ENCODE measurements at places on chromosomes 6 and 20. TPM values are rescaled to one million over a fixed set of nuclear protein-coding genes. Genes with fewer than 3 reads are reported as not detected.
A peak's percentile ranks its signal among the peaks of the same experiment; 100 is the strongest.

Gene TULP1
- not detected for total RNA-seq

GRCh38 chr6:22970004-22970403 is 400.6 kb downstream of the HDGFL1 start:
- H3K4me3 ChIP-seq: no peak overlapping the region
- no peak overlapping the region for H3K27ac ChIP-seq
- H3K27me3 ChIP-seq: no peaks in the 10 kb centered on the region
- no peak for DNase-seq
- no peaks in the 10 kb centered on the region for H3K36me3 ChIP-seq

Gene ZC2HC1B
- total RNA-seq: not detected

Gene TMC2
- not detected for total RNA-seq

DNA sequence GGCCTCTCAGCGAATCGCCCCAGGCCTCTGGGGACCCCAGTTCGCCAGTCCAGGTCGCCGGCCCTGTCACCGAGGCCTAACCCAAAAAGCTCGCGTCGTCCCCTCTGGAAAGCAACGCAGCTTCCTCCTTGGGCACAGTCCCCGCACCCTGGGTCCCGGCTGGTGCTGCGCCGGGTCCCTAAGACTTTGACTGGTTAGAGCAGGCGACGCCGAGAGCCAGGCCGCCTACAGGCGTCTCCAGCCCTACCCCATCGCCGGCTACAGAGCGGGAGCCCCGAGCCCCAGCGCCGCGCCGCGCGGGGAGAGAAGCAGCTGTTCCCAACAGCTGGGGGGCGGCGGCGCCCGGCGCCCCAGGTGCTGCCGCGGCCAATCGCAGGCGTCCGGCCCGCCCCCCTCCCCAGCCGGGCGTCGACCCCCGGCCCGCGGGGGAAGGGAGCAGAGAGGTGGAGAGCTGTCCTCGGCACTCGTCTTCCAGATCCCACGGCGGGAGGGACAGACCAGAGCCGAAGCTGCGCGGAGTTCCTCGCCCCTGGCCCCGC is 540 bp upstream of the RBM24 start:
- DNase-seq: no peak
- no peaks in the 10 kb centered on the region for H3K27me3 ChIP-seq
- peaks cover 16% of the 10 kb centered on the region for H3K4me1 ChIP-seq
- H3K27ac ChIP-seq: no peak overlapping the region

- H3K27ac ChIP-seq: no peak overlapping the region
- H3K27me3 ChIP-seq: no peaks in the 10 kb centered on the region
- no peaks in the 10 kb centered on the region for H3K4me1 ChIP-seq
Measured at GRCh38 chr6:28633445-28634215, 107.9 kb downstream of the GPX5 start.

Gene GPLD1
- total RNA-seq: 0.16 TPM

DNA sequence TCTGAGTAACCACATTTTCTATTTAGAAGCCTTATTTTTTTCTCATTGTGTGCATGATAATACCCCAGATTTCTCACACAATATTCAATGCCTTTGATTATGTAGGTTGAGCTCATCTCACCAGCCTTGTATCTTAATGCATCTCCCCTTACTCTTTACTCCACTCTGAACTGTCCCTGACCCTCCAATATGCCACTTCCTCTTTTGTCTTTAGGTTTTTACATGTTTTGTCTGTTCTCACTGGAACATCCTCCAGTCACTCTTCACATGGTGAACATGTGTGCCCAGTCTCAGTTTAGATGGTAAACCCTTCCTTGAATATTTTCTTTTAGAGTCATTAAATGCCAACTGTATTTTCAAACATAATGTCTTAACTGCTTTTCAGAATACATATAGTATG is 392.9 kb upstream of the IMPG1 start:
- H3K27me3 ChIP-seq: no peaks in the 10 kb centered on the region
- no peak for DNase-seq
- no peak overlapping the region for H3K27ac ChIP-seq

DNA sequence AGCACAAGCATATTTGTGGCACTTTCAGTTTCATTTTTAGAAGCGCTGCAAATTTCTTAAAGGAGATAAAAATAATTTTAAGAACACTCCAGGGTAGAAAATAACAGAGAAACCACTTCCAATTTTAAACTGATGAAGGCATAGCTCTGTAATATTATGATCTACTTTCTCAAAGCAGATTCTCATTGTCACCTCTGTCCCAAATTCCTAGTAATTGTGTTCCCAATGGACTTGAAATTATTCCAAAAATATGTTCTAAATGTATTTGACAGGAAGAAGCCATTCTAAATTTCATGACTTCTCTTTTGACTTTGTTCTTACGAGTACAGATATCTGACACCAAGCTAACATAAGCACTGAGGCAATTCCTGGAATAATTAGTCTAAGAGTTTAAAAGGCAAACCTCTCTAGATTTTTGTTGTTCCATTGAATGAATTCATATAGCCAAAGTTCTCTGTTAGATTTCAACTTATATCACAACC is 140.2 kb upstream of the CARMIL1 start:
- H3K4me3 ChIP-seq: peak overlapping the region; percentile 79
- H3K4me1 ChIP-seq: peaks cover 26% of the 10 kb centered on the region
- peak; percentile 13 for DNase-seq

DNA sequence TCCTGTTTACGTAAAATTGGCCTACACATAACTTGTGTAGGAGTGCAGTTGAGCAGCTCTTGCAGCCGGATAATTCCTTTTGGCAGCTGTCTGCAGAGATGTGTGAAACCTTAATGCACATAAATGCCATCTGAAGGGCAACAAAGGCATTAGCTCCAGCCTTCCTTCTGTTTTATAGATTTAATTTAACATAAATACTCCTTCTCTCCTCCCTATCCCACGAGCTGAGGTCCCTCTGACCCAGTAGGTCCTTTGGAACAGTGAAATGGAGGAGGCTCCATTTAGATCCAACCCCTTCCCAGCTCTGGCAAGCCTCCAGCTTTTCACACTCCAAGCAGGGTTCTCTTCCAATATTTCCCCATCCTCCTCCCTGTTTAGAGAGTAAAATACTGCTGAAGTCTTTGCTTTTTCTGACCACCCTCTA is 6.5 kb downstream of the PLEKHG1 start:
- H3K27me3 ChIP-seq: no peaks in the 10 kb centered on the region
- no peak overlapping the region for H3K27ac ChIP-seq
- no peaks in the 10 kb centered on the region for H3K4me1 ChIP-seq
- DNase-seq: no peak

GRCh38 chr6:120735641-120736040 is 598.6 kb downstream of the TBC1D32 start:
- DNase-seq: no peak
- H3K36me3 ChIP-seq: no peaks in the 10 kb centered on the region
- peaks cover 10% of the 10 kb centered on the region for H3K4me1 ChIP-seq
- no peak overlapping the region for H3K27ac ChIP-seq
- no peak overlapping the region for H3K4me3 ChIP-seq

Gene BTBD9
- 15.6 TPM for total RNA-seq

DNA sequence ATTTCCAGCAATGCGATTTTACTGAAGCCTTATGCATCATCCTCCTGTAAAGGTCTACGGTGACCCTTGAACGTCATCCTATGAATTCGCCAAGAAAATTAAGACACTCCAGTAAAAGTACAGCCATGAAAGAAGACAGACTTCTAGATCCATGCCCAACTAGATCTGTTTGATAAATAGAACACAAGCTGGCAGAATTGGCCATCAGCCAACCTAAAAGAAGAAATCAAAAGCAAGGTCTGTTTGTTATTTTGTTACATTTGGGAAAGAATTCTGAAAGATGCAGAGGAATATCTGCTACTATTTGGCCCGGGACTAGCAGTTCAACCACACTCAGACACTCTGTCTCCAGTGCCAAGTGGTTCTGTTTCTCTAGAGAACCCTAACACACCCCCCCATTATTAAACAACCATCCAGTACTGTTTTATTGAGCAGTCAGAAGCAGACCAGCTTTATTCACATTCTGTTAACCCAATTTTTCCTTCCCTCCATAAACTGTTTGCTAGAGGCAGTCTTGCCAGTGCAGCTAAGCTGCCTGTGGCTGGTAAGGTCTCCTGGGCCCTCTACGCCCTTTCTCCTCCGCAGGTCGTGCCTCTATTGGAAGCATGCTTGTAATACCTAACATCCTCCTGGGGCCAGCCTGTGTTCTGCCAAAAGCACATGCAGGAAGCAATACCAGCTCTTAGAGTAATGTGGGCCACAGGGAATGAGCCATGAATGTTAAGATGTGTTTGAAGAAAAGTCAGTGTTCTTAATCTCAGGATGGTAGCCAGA is 30.7 kb downstream of the LY86 start:
- DNase-seq: no peak
- H3K4me3 ChIP-seq: no peak overlapping the region
- H3K27ac ChIP-seq: no peak overlapping the region
- H3K36me3 ChIP-seq: no peaks in the 10 kb centered on the region
- H3K27me3 ChIP-seq: peaks cover 17% of the 10 kb centered on the region

Gene DNMT3B
- total RNA-seq: 2.0 TPM

DNA sequence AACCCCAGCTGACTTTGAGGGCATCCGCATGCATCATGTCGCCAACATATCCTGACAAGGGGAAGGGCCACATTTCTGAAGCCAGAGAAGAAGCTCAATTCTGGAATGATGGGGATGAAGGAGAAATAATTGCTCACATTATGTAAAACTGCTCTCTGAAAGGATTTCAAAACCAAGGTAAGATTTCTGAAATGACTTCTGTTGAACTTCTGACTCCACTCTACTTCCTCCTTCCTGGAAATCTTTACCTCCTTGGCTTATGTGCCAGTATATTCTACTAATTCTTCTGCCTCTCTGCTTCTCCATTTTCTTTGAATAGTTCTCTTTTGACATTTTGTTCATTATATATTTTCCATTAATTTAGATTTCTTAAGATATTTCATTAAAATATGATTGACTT is 31.9 kb downstream of the HLA-DPB1 start:
- peaks cover 92% of the 10 kb centered on the region for H3K27me3 ChIP-seq
- H3K4me1 ChIP-seq: no peaks in the 10 kb centered on the region
- no peak overlapping the region for H3K4me3 ChIP-seq
- H3K27ac ChIP-seq: no peak overlapping the region
- DNase-seq: no peak

DNA sequence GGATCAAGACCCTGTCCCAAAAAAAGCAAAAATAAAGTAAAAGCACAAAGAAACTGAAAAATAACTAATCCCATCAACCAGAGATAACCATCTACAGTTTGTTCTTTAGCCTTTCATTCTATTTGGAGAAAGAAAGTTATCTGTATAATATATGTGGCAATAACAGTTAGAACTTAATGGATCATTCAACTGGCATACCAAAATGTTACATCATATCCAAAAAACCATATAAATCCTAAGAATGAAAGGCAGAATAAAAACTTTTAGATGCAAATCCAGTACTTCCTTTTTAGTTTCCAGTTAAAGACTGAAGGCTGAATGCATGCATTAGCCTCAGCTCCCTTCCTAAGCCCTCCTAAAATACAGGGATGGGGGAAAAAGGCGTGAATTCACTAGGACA is 25.2 kb downstream of the ILRUN start:
- peaks cover 23% of the 10 kb centered on the region for H3K4me1 ChIP-seq
- H3K36me3 ChIP-seq: peaks cover 12% of the 10 kb centered on the region
- no peak for DNase-seq
- no peak overlapping the region for H3K4me3 ChIP-seq

DNA sequence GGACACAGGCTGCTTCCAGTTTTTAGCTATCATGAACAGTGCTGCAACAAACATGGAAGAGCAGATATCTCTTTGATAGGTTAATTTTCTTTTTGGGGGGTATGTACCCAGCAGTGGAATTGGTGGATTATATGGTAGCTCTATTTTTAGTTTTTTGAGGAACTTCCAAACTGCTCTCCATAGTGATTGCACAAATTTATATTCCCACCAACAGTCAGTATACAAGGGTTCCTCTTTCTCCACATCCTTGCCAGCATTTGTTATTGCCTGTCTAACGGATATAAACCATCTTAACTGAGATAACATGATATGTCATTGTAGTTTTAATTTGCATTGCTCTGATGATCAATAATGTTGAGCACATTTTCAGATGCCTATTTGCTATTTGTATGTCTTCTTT is 237.6 kb downstream of the MMUT start:
- H3K4me3 ChIP-seq: no peak overlapping the region
- no peaks in the 10 kb centered on the region for H3K4me1 ChIP-seq
- no peaks in the 10 kb centered on the region for H3K27me3 ChIP-seq
- H3K27ac ChIP-seq: no peak overlapping the region
- no peak for DNase-seq

DNA sequence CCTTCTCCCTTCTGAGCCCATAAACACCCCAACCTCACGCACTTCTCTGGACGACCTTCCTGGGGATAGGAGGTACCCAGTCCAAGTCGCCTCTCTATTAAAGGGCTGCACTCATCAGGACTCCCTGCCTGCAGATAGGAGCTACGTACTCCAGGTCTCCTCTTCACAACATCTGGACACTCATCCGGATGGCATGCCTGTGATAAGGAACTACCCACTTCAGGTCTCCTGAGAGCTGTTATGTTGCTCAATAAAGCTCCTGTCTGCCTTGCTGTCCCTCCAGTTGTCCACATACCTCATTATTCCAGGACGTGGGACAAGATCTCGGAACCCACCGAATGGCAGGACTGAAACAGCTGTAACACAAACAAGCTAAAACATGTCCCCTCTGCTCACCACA is 548.0 kb downstream of the TBC1D32 start:
- no peak overlapping the region for H3K4me3 ChIP-seq
- DNase-seq: no peak
- H3K4me1 ChIP-seq: no peaks in the 10 kb centered on the region
- no peaks in the 10 kb centered on the region for H3K27me3 ChIP-seq
